Kasumi-1 (cell line): ENCODE measurements at places on chromosomes 6 and 20.

DNA sequence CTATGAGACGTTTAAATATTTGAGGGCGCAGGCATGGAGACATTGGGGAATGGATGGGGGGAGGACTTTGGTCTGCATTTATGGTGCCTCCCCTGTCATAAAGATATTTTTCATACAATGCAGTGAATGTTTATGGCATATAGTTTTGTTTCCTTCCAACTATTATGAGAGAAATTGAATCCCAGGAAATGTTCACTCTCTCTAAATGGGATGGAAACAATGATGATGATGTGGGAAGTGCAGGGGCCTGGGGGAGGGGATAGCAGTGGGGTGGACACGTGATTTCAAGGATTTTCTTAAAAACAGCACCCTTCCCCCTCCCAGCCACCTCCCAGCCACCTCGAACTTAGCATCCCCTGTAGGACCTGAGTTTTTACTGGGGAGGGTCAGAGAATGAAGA is 69.9 kb downstream of the TOX2 start:
- no peak for DNase-seq

DNA sequence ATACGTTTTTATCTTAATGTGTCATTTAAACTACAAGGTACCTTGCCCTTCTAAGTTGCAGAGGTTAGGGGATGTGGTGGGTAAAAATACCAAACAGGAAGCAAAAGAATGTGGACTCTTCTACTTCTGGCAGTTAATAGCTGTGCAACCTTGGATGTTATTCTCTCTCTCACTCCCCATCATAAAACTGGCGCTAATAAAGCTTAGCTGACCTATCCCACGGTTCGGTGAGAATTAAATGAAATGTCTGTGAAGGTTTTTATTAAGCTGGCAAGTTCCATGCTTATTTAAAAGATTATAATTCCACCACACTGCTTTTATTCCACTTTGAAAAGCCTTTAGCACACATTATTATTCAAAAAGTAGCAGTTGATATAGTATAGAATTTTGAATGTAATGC is 127.8 kb upstream of the SLC22A23 start:
- no peak for DNase-seq

GRCh38 chr6:30840935-30841643 is 43.2 kb upstream of the DDR1 start:
- no peak for DNase-seq

DNA sequence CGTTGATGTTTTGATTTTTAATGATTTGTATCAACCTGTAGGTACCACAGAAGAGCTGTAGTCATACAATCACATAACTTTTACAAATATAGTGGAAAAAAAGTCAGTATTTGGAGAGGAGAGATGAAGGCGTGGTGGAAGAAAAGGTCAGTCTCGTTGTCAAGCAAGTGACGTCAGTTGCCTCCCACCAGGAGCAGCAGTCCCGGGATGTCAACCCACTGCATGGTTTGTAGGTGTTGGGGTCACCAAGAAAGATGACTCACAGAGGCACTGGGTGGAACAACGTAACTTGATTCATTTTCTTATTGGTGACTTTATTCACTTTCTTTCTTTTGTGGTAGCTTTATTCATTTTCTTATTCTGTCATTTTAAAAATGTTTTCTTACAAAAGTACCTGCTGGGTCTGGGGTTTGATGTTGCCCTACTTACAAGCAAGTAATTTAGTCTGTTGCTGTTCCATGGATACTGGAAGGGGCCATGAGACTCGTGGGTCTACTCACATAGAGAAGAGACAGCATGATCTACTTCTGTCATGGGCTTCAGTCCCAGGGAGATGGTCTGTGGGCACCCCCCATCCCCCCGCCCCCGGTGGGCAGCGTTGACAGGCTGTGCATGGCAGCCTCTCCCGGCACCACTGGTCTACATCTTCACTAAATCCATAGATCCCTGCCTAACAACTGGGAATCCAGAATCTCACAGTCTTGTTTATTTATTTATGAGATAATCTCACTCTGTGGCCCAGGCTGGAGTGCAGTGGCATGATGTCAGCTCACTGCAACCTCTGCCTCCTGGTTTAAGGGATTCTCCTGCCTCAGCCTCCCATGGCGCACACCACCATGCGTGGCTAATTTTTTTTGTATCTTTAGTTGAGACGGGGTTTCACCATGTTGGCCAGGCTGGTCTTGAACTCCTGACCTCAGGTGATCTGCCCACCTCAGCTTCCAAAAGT is 36.4 kb upstream of the SYNJ2 start:
- no peak for DNase-seq

GRCh38 chr20:33846291-33846935 is 35.3 kb downstream of the CHMP4B start:
- DNase-seq = no peak

DNA sequence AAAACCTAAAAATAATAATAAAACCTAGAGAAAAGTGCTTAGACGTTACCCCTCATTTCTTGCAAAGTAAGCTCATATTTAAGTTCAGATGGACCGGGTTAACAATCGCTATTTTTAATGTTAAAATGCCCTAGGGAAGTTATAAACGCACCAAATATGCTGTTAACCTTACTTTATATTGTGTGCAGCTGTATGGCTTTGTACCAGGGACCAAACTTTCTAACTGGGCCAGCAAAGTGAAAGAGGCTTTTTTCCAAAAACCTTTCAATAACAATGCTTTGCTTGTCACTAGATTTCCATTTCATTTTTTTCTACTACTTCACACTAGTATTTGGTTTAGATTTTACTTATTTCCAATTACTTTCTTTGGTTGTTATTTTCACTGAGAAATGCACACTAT is 248.5 kb downstream of the FOXC1 start:
- DNase-seq = no peak
